ENCODE measurements at places on chromosomes 1 and 21. TPM values are rescaled to one million over a fixed set of nuclear protein-coding genes. Genes with fewer than 3 reads are reported as not detected.

- DNase-seq, result no peak
Observed at GRCh38 chr1:116175611-116176010, 64.4 kb downstream of the MAB21L3 start.

DNA sequence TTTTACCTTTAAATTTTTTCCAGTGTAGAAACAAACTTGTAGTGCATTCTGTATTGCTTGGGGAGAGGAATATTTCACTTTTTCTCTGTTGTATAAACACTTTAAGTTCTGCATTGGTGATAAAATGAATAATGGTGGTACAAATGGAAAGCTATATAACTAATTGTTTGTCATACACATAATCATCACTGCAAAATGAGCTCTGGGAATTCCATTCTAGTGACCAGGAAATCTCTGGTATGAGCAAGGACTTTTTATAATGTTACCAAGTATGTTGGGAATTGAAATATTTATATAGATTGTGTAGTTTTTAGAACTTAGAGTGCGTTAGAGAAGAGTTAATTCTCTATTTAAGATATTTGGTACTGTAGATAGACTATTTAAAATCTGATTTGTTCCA is 5.0 kb upstream of the FMN2 start:
- DNase-seq, result no peak

- DNase-seq, result no peak
Observed at GRCh38 chr1:56374026-56374974, 205.1 kb downstream of the PLPP3 start.

DNA sequence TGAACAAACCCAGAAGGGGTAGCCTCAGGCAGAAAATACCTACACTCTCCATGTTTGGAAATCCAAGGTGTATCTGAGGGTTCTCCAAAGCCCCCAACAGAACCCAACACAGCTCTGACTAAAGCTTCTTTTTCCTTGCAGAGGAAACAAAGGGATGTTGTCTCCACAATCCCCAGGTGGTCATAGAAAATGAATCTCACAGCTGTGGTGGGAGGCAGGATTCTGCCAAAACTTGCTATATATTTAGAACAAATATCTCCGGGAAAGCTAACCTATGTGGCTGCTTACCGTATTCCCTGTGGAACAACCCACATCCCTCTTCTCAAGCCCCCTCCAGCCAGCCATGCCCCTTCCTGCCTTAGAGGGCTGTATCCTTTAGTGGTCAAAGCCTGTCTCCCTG is 406.1 kb downstream of the PRDM2 start:
- DNase-seq, result no peak

DNA sequence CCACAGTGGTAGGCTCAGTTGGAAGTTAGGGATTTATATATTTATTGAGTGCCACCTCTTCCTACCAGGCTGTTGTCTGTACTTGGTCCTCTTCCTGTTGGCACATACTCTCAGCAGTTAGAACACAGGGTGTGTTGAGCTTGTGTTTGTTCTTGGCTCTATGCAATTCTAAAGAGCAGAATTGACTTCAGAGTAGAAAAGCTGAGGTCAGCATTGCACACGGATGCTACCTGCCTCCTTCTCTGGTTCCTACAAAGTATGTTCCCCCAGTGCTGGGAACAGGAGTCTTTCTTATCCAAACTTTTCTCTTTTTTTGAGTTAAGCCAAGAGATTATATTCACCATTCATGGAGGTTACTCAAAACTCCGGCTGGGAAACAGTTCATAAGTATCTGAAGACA is 16.5 kb upstream of the CD53 start:
- no peak for DNase-seq

- DNase-seq, result no peak
Observed at GRCh38 chr1:89547563-89548116, 23.0 kb downstream of the LRRC8B start.

DNA sequence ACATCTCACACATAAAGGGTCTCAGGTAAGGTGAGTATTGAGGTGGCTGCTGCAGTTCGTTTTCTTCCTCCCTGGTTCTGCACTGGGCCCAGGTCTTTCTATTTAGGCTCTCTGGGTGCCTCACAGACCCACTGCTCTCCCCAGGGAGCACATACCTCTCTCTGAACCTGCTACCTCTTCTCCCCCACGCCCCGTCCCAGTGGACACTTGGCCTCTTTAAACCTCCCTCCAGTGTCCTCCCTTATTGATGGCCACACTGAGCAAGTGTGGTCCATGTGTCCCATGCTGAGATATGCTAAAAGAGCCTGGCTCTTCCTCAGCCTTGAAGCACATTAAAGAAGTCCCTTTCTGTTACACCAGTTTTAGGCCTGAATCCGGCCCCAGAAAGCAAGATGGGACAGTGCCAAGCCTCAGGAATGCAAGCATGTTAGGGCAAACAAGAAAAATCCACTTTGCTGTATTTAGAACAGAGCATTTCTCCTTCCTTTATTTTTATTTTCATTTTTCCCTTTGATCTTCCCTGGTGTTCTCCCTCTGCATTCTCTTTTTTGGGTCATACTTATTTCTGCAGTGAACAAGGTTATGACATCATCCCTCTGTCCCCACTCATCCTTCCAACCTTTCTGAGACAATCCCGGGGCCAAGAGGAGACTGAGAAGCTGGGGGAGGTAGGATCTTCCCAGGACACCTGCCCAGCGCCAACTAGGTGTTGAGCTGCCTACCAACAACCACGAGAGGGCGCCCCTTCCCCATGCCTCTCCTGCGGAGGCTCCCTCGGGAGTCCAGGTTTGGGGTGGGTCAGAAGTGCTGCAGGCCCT is 5.0 kb upstream of the CHI3L2 start:
- DNase-seq, result peak; percentile 73

- DNase-seq, result no peak
Observed at GRCh38 chr1:70195342-70195741, 10.0 kb downstream of the LRRC40 start.

- DNase-seq, result no peak
Observed at GRCh38 chr1:94031591-94031990, 89.4 kb downstream of the ABCA4 start.

GRCh38 chr1:184150776-184151531 is 99.4 kb downstream of the TSEN15 start:
- peak; percentile 23 for DNase-seq

GRCh38 chr1:93489756-93490155 is 41.8 kb downstream of the FNBP1L start:
- no peak for DNase-seq

GRCh38 chr1:29197590-29197924 is 15.9 kb upstream of the SRSF4 start:
- no peak for DNase-seq

- no peak for DNase-seq
Observed at GRCh38 chr1:217747156-217747769, 116.1 kb downstream of the SPATA17 start.

- no peak for DNase-seq
Observed at GRCh38 chr1:228222548-228222947, 14.7 kb downstream of the OBSCN start.

DNA sequence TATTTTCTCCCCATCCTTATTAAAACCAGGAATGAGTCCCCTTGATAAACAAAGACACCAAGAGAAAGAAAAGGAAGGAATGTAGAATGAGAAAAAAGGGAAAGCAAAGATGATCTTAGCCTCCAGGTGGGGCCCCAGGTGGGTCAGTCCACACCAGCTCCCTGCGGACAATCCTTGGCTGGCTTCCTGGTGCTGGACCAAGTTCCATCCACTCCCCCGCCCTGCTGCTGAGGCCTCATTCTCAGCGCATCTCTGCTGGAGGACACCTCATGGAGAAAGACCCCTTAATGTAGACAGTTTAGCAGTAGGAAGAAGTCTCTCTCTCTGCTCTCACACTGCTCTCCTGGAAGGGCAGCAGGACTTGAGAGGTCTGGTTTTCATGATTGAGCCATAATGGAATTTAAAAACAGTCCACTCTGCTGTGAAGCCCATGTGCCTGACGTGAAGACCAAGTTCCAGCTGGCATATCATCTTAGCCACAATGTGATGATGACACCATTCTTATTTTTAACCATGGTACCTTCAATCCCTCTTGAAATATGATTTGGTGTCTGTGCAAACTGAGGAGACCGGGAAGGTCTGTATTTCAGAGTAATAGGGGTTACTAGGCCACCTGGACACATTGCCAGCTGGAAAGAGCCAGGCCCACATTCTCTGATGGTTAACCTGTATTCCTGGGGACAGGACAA is 83.1 kb downstream of the WLS start:
- no peak for DNase-seq

- DNase-seq, result no peak
Observed at GRCh38 chr1:30335389-30335996, 387.9 kb downstream of the MATN1 start.

DNA sequence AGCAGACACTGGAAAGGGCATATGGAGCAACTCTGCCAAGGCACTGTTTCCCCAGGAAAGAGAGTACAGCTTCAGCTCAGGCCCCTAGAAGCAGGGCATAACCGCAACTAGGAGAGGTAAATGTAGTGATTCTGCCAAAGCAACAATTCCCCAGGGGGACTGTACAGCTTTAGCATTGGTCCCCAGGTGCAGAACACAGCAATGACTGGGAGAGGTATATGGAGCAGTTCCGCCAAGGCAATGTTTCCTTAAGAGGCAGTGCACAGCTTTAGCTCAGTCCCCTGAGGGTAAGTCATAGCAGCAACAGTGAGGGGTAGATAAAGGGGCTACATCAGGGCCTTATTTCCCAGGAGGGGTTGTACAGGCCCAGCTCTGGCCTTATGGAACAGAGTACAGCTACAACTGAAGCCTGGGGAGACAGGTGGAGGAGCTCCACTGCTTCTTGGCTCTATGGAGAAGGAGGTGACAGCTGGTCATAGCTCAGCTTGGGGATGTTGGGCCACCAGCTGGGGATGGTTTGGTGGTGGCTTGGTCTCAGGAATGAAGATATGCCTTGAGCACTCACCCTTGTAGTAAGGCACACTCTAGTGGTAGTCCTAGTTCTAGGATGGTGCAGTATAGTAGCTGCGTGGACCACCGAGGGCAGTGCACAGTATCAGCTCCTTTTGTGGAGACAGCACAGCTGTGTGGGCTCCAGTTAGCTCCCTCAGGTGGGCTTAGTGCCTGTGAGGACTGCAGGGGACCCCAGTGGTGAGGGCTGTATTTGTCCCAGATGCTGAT is 582.7 kb downstream of the PTPRC start:
- no peak for DNase-seq

- no peak for DNase-seq
Observed at GRCh38 chr1:220451532-220451931, 76.4 kb upstream of the MARK1 start.

DNA sequence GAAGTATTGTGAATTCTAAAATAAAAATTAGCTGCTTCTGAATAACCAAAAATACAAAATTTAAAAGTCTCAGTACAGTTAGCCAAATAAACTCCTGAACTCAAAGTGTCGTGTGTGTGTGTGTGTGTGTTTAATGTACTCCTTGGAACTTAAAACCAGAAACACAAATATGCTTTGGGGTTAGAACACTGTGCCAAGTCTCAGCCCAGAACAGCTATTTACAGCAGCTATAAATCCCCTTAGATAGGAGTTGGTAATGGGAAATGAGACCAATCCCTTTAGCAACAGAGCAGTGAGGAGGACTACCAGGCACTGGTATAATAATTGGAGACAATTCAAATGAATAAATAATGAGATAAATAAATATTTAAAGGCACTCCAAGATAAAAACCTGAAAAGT is 83.1 kb downstream of the PATJ start:
- no peak for DNase-seq

DNA sequence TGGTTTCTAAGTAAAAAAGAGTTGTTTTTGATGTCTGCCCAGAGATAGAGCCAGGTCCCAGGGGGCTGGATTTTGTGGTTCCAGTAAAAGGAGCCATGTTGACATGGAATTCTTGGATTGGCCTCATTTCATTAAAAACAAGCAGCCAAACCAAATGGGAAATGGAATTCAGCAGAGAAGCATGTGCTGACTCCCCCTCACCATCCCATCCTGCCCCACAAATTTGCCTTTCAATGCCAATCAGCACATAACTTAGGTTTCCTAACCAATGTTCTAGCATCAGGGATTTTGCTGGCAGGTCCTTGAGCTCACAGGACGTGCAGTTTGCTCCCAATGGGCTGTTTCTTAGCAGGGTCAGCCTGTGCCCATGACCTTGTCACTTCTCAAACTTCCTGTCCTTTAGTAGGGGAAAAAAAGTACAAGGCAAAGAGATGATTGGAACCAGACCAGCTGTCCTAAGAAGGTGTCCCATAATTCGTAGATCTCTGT is 101.5 kb upstream of the GADD45A start:
- DNase-seq, result no peak

DNA sequence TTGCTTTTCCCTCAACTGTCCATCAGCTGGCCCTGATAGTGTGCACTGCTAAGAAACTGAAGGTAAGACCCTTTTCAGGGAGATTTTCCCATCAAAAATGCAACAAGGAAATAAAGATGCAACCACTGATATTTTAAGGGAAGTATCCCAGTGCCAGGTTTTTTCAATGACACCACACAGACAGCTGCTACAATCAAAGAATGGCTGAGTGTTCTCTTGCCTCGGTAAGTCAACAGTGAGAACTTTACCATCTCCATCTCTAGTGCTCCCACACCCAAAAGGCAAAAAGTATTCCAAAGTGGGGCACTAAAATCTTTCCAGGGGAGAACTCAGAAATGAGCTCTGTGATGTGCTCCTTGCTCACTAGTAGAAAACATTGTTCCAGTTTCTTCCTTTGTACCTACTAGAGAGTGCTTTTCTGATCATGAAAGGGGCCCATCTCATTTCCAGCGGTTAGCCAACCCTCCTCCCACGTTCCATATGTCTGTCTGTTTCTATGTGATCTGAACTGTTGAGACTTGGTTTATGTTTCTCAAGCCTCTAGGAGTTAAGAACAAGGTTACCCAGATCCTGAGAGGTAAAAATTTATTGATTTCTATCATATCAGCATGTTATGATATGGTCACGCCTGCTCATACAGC is 67.6 kb upstream of the NEK2 start:
- DNase-seq, result no peak

F3 gene
- 25.4 TPM for polyA plus RNA-seq

CYP4Z1 gene
- polyA plus RNA-seq, result 0.61 TPM

PRAMEF4 gene
- polyA plus RNA-seq, result not detected

CDKN2C gene
- polyA plus RNA-seq, result 12.7 TPM

EDARADD gene
- 0.91 TPM for polyA plus RNA-seq

CFHR1 gene
- polyA plus RNA-seq, result not detected

WARS2 gene
- 7.7 TPM for polyA plus RNA-seq

Measured in heart left ventricle (tissue), 16 donors.